ENCODE measurements at places on chromosomes 7 and 10. TPM values are rescaled to one million over a fixed set of nuclear protein-coding genes. Genes with fewer than 3 reads are reported as not detected.
A peak's percentile ranks its signal among the peaks of the same experiment; 100 is the strongest.

The CARD11 gene
- total RNA-seq, result not detected

The SLC39A12 gene
- total RNA-seq, result not detected

The TOMM7 gene
- 197 TPM for total RNA-seq

The GRID1 gene
- total RNA-seq, result not detected

The ZFAND2A gene
- 11.8 TPM for total RNA-seq

The FFAR4 gene
- not detected for total RNA-seq

The CALN1 gene
- not detected for total RNA-seq

The SH2D4B gene
- total RNA-seq, result not detected

The TMEM229A gene
- total RNA-seq, result not detected

GRCh38 chr7:23709081-23709750 is 803 bp upstream of the STK31 start:
- no peak overlapping the region for H3K27ac ChIP-seq
- no peak for DNase-seq

DNA sequence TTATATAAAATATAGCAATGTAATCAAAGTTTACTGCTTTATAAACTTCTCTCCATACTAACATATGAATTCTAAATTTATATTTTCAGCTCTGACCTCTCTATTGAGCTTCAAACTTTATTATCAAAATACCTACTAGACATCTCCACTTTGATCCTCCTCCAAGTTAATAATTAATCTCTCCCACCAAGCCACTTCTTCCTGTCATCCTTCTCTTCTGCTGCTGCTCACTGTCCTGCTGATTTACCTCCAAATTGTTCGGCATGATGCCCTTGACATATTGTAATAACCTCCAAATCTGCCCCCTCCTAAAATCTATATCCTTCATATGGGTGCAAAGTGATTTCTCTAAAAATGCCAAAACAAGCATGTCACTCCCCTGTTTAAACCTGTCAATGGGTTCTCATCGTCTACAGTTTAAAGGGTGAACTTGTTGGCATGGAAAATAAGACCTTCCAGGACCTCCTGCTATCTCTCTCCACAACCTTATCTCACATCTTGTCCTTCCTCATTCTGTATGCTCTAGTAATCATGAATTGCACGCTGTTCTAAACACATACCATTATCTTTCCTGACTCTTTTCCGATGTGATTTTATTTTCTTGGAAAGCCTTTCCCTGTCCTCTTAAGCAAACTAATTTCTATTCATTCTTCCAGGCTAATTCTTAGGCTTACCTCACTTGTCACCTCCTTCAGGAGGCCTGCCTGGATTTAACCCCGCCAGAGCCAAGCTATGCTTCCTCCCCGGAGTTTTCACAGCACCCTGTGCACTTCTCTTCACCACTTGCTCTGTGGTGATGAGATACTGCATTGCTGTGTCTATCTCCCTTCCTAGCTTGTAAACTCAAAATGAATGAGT is 52.1 kb upstream of the STK17A start:
- no peaks in the 10 kb centered on the region for H3K27me3 ChIP-seq
- H3K36me3 ChIP-seq, result no peaks in the 10 kb centered on the region
- no peak overlapping the region for H3K27ac ChIP-seq
- no peak overlapping the region for H3K4me3 ChIP-seq

GRCh38 chr10:5663692-5664427 is 2.5 kb downstream of the ASB13 start:
- H3K4me3 ChIP-seq, result no peak overlapping the region
- no peaks in the 10 kb centered on the region for H3K36me3 ChIP-seq
- peaks cover 10% of the 10 kb centered on the region for H3K27me3 ChIP-seq
- peaks cover 13% of the 10 kb centered on the region for H3K4me1 ChIP-seq

DNA sequence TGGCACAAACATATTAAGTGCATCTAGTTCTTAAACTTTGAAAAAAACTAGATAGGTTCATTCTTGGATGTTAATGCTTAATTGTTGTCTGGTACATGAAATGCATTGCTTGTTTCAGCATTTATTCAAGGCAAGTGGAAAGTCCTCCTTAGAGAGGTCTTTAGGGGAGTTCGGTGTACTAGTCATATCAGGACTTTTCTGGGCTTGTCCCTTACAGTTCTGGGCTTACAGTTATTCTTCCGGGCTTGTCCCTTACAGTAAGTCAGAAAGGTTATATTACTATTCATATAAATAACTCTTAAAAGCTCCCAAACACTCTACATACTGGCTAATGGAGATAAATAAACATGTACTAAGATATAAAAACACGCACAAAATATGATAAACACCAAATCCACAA is 61.6 kb upstream of the MRLN start:
- DNase-seq, result no peak
- H3K36me3 ChIP-seq, result peaks cover 18% of the 10 kb centered on the region
- no peak overlapping the region for H3K27ac ChIP-seq
- H3K27me3 ChIP-seq, result no peaks in the 10 kb centered on the region
- H3K4me1 ChIP-seq, result peaks cover 14% of the 10 kb centered on the region
- no peak overlapping the region for H3K4me3 ChIP-seq

DNA sequence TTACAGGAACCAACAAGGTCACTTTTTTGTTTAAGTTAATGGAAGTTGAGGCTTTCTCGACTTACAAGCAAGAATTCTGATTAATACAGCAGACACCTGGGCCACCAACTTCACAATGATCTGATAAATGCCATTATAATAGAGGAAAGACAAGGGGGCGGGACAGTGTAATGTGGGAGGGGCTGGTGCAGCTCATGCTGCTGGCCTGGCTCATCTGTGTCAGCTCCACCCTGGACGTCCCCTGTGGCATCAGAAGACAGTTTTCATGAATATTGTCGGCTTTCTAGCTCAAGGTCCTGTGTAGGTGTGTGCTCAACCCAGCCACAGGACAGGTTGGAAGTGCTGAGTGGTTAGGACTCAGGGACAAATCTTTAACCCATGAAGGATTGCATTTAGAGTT is 57.0 kb downstream of the MTURN start:
- no peak overlapping the region for H3K4me3 ChIP-seq
- H3K4me1 ChIP-seq, result no peaks in the 10 kb centered on the region
- DNase-seq, result no peak
- H3K36me3 ChIP-seq, result no peaks in the 10 kb centered on the region
- no peak overlapping the region for H3K27ac ChIP-seq

DNA sequence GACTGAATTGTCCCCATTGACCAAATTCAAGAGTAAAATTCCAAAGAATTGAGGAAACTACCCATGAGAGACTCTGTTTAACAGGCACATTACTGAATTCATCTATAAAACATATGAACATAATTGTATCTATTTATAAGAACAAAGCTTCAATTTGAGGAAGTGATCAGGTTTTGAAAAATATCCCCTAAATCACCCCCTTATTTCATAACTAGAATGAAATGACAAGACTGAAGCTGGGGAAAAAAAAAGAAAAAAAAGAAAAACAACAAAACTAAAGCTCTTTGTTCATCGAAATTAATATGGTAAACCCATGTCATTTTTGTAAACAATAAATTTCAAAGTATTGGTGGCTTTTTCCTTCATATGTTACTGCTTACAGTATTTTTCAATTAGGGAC is 184.9 kb upstream of the SEMA3A start:
- DNase-seq, result peak; percentile 6
- H3K27ac ChIP-seq, result no peak overlapping the region
- H3K36me3 ChIP-seq, result no peaks in the 10 kb centered on the region
- H3K4me1 ChIP-seq, result no peaks in the 10 kb centered on the region

- H3K27me3 ChIP-seq, result peaks cover 16% of the 10 kb centered on the region
- H3K36me3 ChIP-seq, result no peaks in the 10 kb centered on the region
- H3K27ac ChIP-seq, result no peak overlapping the region
Measured at GRCh38 chr10:101260764-101261481, 31.7 kb upstream of the LBX1 start.

GRCh38 chr7:17721736-17722285 is 218.5 kb downstream of the SNX13 start:
- no peaks in the 10 kb centered on the region for H3K4me1 ChIP-seq
- peaks cover 6% of the 10 kb centered on the region for H3K27me3 ChIP-seq
- no peak overlapping the region for H3K27ac ChIP-seq
- DNase-seq, result no peak
- no peak overlapping the region for H3K4me3 ChIP-seq

DNA sequence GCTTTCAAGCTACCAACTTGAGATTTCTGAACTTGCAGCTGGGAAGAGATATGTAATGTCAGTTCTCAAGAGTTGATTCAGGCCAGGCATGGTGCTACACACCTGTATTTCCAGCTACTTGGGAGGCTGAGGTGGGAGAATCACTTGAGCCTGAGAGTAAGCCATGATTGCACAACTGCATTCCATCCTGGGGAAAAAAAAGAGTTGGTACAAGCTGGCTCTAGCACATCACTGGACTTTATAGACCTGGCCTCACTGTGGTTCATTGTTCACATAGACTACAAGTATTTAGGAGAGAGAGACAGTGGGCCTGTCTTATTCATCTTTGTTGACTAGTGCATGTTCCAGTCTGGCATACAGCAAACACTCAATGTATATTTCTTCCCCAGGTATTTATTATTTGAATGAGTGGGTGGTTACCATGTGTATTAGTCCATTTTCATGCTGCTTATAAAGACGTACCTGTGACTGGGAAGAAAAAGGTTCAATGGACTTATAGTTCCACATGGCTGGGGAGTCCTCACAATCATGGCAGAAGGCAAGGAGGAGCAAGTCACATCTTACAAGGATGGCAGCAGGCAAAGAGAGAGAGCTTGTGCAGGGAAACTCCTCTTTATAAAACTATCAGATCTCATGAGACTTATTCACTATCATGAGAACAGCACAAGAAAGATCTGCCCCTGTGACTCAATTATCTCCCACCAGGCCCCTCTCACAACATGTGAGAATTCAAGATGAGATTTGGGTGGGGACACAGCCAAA is 176.5 kb downstream of the PFKFB3 start:
- no peaks in the 10 kb centered on the region for H3K36me3 ChIP-seq
- no peak overlapping the region for H3K27ac ChIP-seq
- H3K4me1 ChIP-seq, result no peaks in the 10 kb centered on the region
- H3K4me3 ChIP-seq, result no peak overlapping the region
- no peak for DNase-seq
- no peaks in the 10 kb centered on the region for H3K27me3 ChIP-seq

DNA sequence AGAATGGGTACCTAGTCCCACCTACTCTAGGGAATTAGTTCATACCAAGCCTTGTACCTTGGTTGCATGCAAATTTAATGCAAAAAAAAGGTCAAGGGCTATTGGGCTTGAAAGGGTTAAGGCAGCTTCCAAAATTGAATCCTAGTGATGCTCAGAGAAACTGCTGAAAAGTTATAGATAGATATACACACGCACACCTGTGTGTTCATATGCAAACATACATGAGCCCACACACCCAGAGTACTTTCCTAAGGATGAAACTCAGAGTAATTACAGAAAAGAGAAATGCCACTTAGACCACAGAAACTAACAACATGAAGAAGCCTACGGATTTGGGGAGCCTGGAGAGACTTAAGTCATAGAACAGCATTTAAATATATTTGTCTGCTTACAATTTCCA is 1.5 kb downstream of the SLC25A13 start:
- no peak for DNase-seq
- peaks cover 7% of the 10 kb centered on the region for H3K4me1 ChIP-seq
- H3K4me3 ChIP-seq, result peak overlapping the region; percentile 90
- H3K27ac ChIP-seq, result peak overlapping the region; percentile 79
- no peaks in the 10 kb centered on the region for H3K36me3 ChIP-seq

- no peak overlapping the region for H3K4me3 ChIP-seq
- H3K4me1 ChIP-seq, result peaks cover 10% of the 10 kb centered on the region
- no peaks in the 10 kb centered on the region for H3K27me3 ChIP-seq
- H3K27ac ChIP-seq, result no peak overlapping the region
Measured at GRCh38 chr10:4405828-4406227, 420.2 kb upstream of the AKR1E2 start.

GRCh38 chr7:157645539-157645938 is 308.7 kb downstream of the DNAJB6 start:
- H3K36me3 ChIP-seq, result no peaks in the 10 kb centered on the region
- H3K4me3 ChIP-seq, result no peak overlapping the region
- DNase-seq, result peak; percentile 49
- no peaks in the 10 kb centered on the region for H3K4me1 ChIP-seq

GRCh38 chr7:92691578-92691977 is 101.4 kb upstream of the FAM133B start:
- H3K36me3 ChIP-seq, result no peaks in the 10 kb centered on the region
- no peak overlapping the region for H3K27ac ChIP-seq
- no peak overlapping the region for H3K4me3 ChIP-seq

- H3K27me3 ChIP-seq, result no peaks in the 10 kb centered on the region
- H3K36me3 ChIP-seq, result no peaks in the 10 kb centered on the region
- no peak for DNase-seq
- H3K4me3 ChIP-seq, result no peak overlapping the region
- H3K27ac ChIP-seq, result no peak overlapping the region
- H3K4me1 ChIP-seq, result no peaks in the 10 kb centered on the region
Measured at GRCh38 chr7:15527648-15528047, 34.2 kb downstream of the AGMO start.

DNA sequence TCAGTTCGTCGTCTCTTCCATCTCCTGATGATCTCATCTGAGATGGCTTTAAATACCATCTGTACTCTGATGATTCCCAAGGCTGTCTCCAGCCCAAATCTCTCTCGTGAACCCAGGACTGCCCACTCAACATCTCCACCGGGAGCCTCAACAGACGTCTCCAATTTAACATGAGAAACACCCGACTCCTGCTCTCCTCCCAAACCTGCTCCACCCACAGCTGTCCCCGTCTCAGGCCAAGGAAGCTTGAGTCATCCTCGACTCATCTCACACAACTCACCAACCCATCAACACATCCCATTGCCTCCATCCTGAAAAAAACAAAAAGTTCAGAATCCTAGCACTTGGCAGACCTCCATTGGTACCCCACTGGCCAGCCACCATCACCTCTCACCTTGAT is 29.7 kb upstream of the CALN1 start:
- no peaks in the 10 kb centered on the region for H3K27me3 ChIP-seq
- H3K4me1 ChIP-seq, result no peaks in the 10 kb centered on the region
- no peaks in the 10 kb centered on the region for H3K36me3 ChIP-seq
- no peak overlapping the region for H3K27ac ChIP-seq
- no peak overlapping the region for H3K4me3 ChIP-seq

- DNase-seq, result no peak
- H3K27ac ChIP-seq, result no peak overlapping the region
- H3K4me3 ChIP-seq, result no peak overlapping the region
Measured at GRCh38 chr7:13106513-13106912, 419.1 kb downstream of the ARL4A start.
